ENCODE measurements at places on chromosomes 4 and X.

GRCh38 chr4:2833671-2834000 lies 10.0 kb upstream of the ADD1 start:
- H3K4me1 ChIP-seq: peaks cover 60% of the 10 kb centered on the region
- no peak overlapping the region for H3K4me3 ChIP-seq
- H3K27ac ChIP-seq: peak overlapping the region; percentile 81

DNA sequence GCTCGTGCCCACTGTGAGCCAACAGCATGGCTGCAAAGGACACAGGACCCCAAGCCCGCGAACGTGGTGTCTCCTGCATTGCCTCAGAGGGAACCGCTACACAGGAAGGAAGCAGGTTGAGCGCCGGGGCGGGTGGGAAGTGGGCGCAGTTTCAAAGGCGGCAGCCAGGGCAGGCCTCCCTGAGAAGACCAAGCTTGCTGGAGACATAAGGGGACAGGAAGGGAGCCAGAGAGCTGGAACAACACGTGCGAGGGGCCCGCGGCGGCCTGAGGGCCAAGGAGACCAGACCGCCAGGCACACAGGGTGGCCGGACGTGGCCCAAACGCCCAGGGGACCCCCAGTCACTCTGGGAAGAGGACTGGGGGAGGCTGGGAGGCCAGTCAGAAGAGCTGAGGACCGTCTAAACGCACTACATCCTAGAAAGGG lies 32.0 kb downstream of the CTBP1 start:
- H3K27me3 ChIP-seq: peaks cover 21% of the 10 kb centered on the region
- peak; percentile 79 for DNase-seq
- peaks cover 43% of the 10 kb centered on the region for H3K36me3 ChIP-seq
- H3K4me3 ChIP-seq: peak overlapping the region; percentile 73
- H3K4me1 ChIP-seq: peaks cover 67% of the 10 kb centered on the region

DNA sequence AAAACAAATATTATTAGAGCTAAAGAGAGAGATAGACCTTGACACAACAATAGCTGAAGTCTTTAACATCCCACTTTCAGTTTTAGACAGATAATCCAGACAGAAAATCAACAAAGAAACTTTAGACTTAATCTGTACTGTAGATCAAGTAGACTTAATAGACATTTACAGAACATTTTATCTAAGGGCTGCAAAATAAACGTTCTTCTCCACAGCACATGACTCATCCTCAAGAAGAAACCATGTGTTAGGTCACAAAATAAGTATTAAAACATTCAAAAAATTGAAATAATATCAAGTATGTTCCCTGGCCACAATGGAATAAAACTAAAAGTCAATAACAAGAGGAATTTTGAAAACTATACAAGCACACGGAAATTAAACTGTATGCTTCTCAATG lies 1510.3 kb upstream of the PCDH10 start:
- DNase-seq: no peak
- H3K4me1 ChIP-seq: no peaks in the 10 kb centered on the region
- H3K27ac ChIP-seq: no peak overlapping the region
- no peak overlapping the region for H3K4me3 ChIP-seq
- no peaks in the 10 kb centered on the region for H3K27me3 ChIP-seq

- H3K4me1 ChIP-seq: no peaks in the 10 kb centered on the region
- no peak overlapping the region for H3K27ac ChIP-seq
- no peak for DNase-seq
Measured at GRCh38 chr4:19711871-19712270, 539.8 kb upstream of the SLIT2 start.

DNA sequence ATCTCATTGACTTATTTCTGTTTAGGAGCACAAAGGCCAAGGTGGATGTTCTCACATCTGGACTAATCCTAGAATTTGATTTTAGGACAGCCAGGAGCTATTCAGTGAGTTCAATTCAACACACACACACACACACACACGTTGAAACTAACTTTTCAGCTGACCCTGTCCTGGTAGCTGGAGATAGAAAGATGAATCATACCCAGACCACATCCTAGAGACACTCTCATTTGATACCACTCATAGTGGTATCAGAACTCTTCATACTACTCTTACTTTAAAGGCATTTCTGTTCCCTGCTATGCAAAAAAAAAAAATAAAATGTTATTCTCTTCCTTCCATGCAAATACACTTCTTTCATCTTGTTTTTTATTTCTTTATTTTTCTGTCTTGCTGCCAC lies 36.7 kb downstream of the KLF8 start:
- no peaks in the 10 kb centered on the region for H3K36me3 ChIP-seq
- no peak overlapping the region for H3K4me3 ChIP-seq
- H3K27ac ChIP-seq: no peak overlapping the region
- no peaks in the 10 kb centered on the region for H3K4me1 ChIP-seq
- no peak for DNase-seq

- H3K36me3 ChIP-seq: no peaks in the 10 kb centered on the region
- no peak for DNase-seq
- H3K27me3 ChIP-seq: peaks cover 2% of the 10 kb centered on the region
- no peaks in the 10 kb centered on the region for H3K4me1 ChIP-seq
- H3K4me3 ChIP-seq: no peak overlapping the region
- no peak overlapping the region for H3K27ac ChIP-seq
Measured at GRCh38 chr4:174358829-174359228, 75.1 kb downstream of the CEP44 start.

DNA sequence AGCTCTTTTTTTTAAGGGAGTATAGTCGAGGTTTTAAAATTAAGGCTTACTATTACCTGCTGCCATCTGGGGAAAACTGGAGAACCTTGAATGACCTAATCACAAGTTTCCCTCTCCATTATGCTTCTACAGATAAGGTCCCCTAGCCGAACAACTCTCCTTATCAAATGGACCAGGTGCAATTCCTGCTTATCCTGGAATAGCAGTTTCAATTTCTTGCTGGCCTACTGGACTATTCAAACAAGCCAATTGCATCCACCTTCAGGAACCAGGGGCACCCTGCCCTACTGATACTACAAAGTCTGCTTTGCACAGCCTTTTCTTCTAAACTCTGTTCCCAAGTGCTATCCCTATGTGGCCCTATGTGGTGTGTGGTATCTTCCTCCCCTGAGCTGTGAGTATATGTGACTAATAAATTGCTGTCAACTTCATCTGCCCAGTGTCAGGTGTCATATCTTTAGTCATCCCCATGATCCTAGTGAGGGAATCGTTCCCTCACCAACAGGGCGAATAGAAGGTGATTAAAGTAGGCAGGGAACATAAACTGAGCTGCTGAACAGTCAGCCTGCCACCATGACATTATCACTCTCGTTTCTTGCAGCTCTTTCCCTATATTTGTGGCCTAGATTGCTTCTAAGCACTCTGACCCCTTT lies 128.5 kb downstream of the ATG4A start:
- DNase-seq: no peak
- no peak overlapping the region for H3K27ac ChIP-seq
- peaks cover 4% of the 10 kb centered on the region for H3K27me3 ChIP-seq
- H3K4me1 ChIP-seq: no peaks in the 10 kb centered on the region
- no peaks in the 10 kb centered on the region for H3K36me3 ChIP-seq
- no peak overlapping the region for H3K4me3 ChIP-seq

- H3K4me3 ChIP-seq: no peak overlapping the region
- peaks cover 2% of the 10 kb centered on the region for H3K27me3 ChIP-seq
- H3K4me1 ChIP-seq: no peaks in the 10 kb centered on the region
- no peak for DNase-seq
- no peaks in the 10 kb centered on the region for H3K36me3 ChIP-seq
- H3K27ac ChIP-seq: no peak overlapping the region
Measured at GRCh38 chrX:45972636-45973035, 572.6 kb downstream of the ZNF674 start.

GRCh38 chr4:42197341-42197740 lies 44.9 kb upstream of the BEND4 start:
- no peaks in the 10 kb centered on the region for H3K36me3 ChIP-seq
- no peaks in the 10 kb centered on the region for H3K27me3 ChIP-seq
- no peak for DNase-seq

GRCh38 chr4:1661695-1662094 lies 22.4 kb downstream of the FAM53A start:
- no peak for DNase-seq
- H3K27me3 ChIP-seq: no peaks in the 10 kb centered on the region
- H3K27ac ChIP-seq: no peak overlapping the region
- no peak overlapping the region for H3K4me3 ChIP-seq
- no peaks in the 10 kb centered on the region for H3K36me3 ChIP-seq

- H3K4me1 ChIP-seq: peaks cover 76% of the 10 kb centered on the region
- H3K4me3 ChIP-seq: peak overlapping the region; percentile 71
- peaks cover 9% of the 10 kb centered on the region for H3K27me3 ChIP-seq
- H3K36me3 ChIP-seq: peaks cover 5% of the 10 kb centered on the region
Measured at GRCh38 chrX:19840899-19841648, 46.3 kb downstream of the SH3KBP1 start.

DNA sequence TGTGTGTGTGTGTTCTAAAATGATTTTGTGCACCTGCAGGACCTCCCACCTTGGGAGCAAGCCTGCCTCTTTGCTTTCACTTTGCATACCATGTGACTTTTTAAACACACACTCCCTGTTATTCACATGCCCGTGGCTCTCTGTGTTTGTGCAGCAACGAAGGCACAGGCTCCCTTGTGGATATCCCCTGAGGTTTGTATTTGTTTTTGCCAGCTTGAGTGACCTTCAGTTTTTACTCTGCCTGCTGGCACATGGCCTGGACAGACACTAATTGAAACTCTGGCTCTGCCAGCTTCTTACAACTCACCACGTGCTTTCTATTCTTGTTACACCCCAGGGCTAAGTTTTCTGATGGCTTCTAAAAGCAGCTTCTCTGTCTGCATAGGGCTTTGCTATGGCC lies 885.8 kb downstream of the SH3BGRL start:
- no peaks in the 10 kb centered on the region for H3K4me1 ChIP-seq
- no peak overlapping the region for H3K27ac ChIP-seq
- no peak for DNase-seq
- no peaks in the 10 kb centered on the region for H3K27me3 ChIP-seq
- H3K36me3 ChIP-seq: no peaks in the 10 kb centered on the region

- no peak for DNase-seq
- H3K4me1 ChIP-seq: no peaks in the 10 kb centered on the region
- H3K4me3 ChIP-seq: no peak overlapping the region
- H3K27me3 ChIP-seq: no peaks in the 10 kb centered on the region
- no peak overlapping the region for H3K27ac ChIP-seq
- no peaks in the 10 kb centered on the region for H3K36me3 ChIP-seq
Measured at GRCh38 chrX:150907474-150907873, 9.0 kb upstream of the CD99L2 start.

DNA sequence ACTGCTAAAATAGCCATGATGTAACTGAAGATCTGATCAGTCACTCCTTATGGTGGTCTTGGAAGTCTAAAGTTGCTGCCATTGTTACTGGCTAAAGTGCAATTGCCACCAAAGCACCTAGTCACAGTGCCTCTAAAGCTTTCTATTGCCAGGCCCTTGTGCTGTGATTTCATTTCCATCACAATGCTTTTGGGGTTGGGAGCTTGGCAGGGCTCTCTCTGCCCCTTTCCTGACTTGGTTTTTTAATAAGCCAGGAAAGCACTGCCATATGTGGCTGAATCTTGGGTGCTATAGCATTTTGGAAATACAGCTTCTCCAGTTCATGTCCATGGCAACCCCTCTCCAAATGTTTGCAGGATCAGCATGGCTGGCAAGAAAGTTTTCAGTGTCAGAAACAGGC lies 1712.4 kb upstream of the TENM3 start:
- H3K4me1 ChIP-seq: no peaks in the 10 kb centered on the region
- no peak overlapping the region for H3K4me3 ChIP-seq
- H3K27ac ChIP-seq: no peak overlapping the region
- no peaks in the 10 kb centered on the region for H3K36me3 ChIP-seq

DNA sequence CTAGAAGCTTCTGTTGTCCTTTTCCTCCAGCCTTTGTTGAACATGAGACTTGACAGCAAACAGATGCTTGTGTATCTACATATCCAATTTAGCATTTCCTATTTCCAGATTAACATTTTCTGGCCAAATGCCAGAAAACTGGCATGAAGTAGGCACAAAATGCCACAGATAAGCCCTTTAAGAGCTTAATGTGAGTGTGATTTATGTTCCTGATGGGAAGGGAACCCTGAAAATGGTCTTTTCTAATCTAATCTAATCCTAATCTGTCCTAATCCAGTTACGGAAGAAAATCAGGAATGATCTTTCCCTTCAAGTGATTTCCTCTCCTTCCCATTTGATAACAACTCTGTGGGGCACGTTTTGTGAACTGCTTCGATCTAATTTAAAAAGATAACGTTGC lies 133.0 kb upstream of the C1QTNF7 start:
- H3K4me3 ChIP-seq: no peak overlapping the region
- no peaks in the 10 kb centered on the region for H3K36me3 ChIP-seq
- no peak overlapping the region for H3K27ac ChIP-seq
- no peak for DNase-seq

DNA sequence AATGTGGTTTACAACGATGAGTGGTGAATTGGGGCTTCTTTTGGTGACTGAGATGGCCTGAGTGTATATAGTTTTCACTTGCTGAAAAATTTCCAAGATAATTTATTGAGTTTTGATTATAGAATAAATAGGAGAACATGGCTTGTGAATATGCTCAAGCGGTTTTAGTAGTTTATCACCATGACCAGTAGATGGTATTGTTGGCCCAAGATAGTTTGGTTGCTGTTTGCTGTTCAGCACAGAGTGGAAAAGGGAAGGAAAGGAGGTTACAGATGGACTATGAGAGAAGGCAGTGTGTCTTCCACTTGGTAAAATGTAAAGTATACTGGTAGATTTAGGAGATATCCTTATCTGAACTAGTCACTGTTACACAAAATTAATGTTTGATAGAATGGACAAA lies 55.8 kb upstream of the POU4F2 start:
- no peak overlapping the region for H3K27ac ChIP-seq
- no peaks in the 10 kb centered on the region for H3K36me3 ChIP-seq
- DNase-seq: no peak
- H3K4me1 ChIP-seq: no peaks in the 10 kb centered on the region

GRCh38 chrX:38664285-38664684 lies 102.9 kb downstream of the TSPAN7 start:
- H3K4me3 ChIP-seq: no peak overlapping the region
- H3K4me1 ChIP-seq: no peaks in the 10 kb centered on the region
- H3K27ac ChIP-seq: no peak overlapping the region
- H3K36me3 ChIP-seq: no peaks in the 10 kb centered on the region
- no peaks in the 10 kb centered on the region for H3K27me3 ChIP-seq

GRCh38 chr4:10056334-10057022 lies 35.2 kb upstream of the SLC2A9 start:
- H3K36me3 ChIP-seq: peaks cover 20% of the 10 kb centered on the region
- no peak for DNase-seq
- H3K4me3 ChIP-seq: no peak overlapping the region
- no peaks in the 10 kb centered on the region for H3K27me3 ChIP-seq
- no peaks in the 10 kb centered on the region for H3K4me1 ChIP-seq

DNA sequence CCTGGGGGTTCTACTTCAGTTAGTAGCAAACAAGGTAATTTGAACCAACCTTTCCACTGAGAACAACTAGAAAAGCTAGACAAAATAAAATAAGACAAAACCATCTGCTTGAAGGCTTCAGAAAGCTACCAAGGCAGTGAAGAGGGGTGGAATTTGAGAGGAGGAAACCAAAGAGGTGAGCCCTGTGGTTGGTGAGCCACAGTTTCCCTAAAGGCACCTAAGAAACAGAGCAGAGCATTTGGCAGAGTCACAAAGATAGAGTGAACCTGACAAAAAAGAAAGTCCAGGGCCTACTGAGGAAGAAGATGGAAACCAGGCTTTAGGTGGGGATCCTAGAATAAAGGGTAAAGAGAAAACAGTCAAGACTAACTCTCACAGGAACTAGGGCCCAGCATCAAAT lies 44.3 kb downstream of the CHST7 start:
- H3K36me3 ChIP-seq: peaks cover 9% of the 10 kb centered on the region
- peaks cover 3% of the 10 kb centered on the region for H3K27me3 ChIP-seq
- no peak overlapping the region for H3K4me3 ChIP-seq
- DNase-seq: no peak
- H3K4me1 ChIP-seq: no peaks in the 10 kb centered on the region

GRCh38 chr4:7384003-7384928 lies 50.5 kb downstream of the PSAPL1 start:
- no peak overlapping the region for H3K27ac ChIP-seq
- DNase-seq: no peak
- peaks cover 11% of the 10 kb centered on the region for H3K27me3 ChIP-seq
